Peyer's patch (tissue), 4 donors: ENCODE measurements at places on chromosomes 4 and X.

DNA sequence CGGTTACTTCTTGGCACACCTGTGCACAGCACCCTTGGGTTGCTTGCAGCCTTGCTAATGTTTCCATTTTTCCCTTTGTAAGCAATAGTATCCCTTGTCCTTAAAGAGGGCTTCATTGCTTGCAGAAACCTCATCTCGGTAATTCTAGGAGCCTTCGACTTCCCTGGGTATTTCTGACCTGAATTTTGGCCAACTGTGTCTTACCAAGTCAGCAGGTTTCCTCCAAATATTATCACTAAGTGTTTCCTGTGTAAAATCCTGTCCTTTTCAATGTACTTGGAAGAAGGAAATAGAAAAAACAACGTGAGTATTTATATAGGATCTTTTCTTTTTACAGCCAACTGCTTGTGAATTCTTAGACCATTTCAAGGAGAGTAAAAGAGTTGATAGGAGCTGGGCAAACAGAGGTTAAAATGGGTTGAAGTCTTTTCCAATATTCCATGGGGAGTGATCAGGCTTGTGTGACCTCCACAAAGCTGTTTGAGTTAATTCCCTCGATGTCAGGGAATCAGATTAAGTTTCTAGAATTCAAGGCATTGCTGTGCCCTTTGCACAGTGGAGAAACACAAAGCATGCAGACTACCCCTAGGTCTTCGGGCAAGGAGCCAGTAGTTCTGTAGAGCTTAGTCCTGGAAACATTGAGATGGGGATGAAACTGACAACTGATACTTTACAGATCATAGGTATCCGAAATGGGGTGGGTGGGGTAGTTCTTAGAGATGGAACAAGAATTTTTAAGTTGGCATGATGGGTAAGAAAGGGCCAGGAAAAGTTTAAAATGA lies 209.9 kb downstream of the CPE start:
- DNase-seq, result no peak

- DNase-seq, result no peak
Observed at GRCh38 chr4:156547891-156548290, 423.7 kb downstream of the PDGFC start.

- DNase-seq, result no peak
Observed at GRCh38 chrX:39605183-39605582, 492.6 kb downstream of the BCOR start.

- DNase-seq, result no peak
Observed at GRCh38 chr4:19748519-19749479, 502.9 kb upstream of the SLIT2 start.

- DNase-seq, result no peak
Observed at GRCh38 chr4:40938337-40938736, 188.6 kb downstream of the NSUN7 start.

GRCh38 chr4:133823177-133823576 lies 378.4 kb downstream of the PABPC4L start:
- no peak for DNase-seq

GRCh38 chrX:18424482-18425198 lies 768 bp upstream of the CDKL5 start:
- DNase-seq, result peak; percentile 49

- no peak for DNase-seq
Observed at GRCh38 chr4:81436096-81436495, 35.6 kb downstream of the RASGEF1B start.

- DNase-seq, result no peak
Observed at GRCh38 chrX:104565791-104566680, at the start of gene IL1RAPL2. IL1RAPL2 (plus strand) TSS chrX:104566199.

- DNase-seq, result no peak
Observed at GRCh38 chrX:140180585-140180984, 215.3 kb upstream of the CXorf66 start.

DNA sequence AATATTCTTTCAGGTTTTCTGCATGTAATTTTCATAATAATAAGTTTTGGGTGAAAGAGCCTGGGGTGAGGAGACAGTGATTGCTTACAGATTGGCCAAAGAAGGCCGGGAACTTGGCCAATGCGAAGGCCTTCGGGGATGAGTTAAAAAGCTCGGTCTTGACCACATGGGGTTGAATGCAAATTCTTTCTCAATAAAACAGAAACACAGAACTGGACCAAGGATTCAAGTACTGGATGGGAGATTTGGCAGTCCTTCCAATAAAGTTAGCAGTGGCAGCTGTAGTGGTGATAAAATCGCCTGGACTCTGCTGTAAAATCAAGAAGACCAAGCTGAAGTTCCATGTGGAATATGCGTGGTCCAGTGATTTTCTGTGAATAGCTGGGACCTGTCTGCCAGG lies 282.2 kb upstream of the KLF3 start:
- no peak for DNase-seq

DNA sequence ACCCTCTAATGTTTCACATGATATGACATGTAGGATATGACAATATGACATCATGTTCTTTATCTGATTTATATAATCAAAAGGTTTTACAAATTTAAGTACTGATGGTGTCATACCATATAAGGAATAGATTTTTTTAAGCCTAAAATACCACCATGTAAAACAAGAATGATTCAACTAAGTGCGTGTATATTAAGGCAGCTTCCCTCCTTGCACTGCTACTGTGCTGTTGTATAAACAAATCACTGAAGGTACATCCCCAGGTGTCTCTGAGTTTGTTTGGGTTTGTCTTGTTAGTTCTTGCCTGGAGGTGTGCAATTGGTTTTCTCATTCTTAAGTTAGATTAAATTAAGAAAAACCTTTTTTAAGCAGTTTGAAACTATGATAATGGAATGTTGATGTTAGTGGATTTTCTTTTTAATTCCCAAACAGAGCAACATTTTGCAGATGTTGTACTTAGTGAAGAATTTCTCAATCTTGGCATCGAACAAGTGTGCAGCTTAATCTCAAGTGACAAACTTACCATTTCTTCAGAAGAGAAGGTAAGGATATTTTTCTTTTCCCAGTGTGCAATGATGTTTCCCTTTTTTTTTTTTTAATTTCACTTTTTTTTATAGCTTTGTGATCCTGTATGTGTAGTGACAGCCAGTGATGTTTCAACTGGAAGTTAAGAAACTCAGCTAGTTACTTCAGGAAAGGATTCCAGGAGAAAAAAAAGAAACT lies 33.4 kb upstream of the MSMO1 start:
- no peak for DNase-seq

GRCh38 chr4:158728236-158728635 lies 5.0 kb upstream of the PPID start:
- no peak for DNase-seq

DNA sequence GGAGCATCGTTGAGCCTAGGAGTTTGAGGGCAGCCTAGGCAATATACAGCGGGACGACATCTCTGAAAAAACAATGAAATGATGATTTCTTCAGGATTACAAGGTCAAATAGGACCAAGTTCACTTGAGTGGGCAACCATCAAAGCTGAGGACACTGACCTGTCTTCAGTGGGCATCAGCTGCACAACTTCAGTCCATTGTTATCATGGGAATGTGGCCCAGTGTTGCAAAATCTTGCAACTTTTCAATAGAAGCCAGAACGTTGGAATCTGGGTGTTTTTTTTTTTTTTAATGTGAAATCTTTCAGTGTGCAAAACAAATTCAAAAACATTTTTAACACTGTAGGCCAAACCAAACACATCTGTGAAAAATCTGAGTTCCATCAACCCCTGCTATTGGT lies 155.4 kb upstream of the PLAC1 start:
- DNase-seq, result no peak

DNA sequence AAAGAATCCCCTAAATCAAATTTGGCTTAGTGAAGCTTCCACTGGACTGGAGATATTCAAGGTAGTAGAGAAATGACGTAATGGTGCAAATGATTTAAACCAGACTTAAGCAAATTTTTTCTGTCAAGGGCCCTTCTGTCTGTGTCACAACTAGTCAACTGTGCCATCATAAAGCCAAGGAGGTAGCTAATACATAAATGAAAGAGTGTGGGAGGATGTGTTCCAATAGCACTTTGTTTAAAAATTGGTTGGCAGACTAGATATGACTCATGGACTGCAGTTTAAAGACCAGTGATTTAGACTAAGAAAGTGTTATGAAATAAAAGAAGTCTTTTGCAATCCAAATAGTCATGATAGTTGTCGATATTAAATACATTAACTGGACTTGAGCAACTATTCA lies 24.3 kb upstream of the TEX13C start:
- no peak for DNase-seq
